ENCODE measurements at places on chromosomes 2 and 18. TPM values are rescaled to one million over a fixed set of nuclear protein-coding genes. Genes with fewer than 3 reads are reported as not detected.
A peak's percentile ranks its signal among the peaks of the same experiment; 100 is the strongest.

DNA sequence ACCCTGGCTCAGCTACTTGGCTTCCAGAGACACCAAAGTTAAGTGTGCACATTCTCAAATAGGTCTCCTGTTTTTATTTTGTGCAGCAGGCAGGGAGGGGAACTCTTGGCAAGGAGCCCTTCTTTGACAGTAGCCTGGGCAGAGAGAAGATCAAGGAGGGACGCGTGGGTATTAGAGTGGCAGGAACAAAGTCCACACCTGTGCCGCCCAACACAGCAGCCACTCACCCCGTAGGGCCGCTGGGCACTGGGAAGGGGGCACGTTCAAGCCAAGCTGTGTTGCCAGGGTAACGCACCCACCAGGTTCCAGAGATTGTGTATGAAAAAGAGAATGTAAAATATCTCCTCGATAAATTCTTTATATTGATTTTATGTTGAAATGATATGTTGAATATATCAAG lies 229.3 kb upstream of the AGAP1 start:
- DNase-seq = no peak

GRCh38 chr18:5103693-5104092 lies 93.4 kb downstream of the AKAIN1 start:
- no peak for DNase-seq

GRCh38 chr2:105380432-105381100 lies 18.3 kb downstream of the FHL2 start:
- no peak for DNase-seq

GRCh38 chr2:65351948-65352595 lies 80.3 kb downstream of the SPRED2 start:
- DNase-seq = no peak

- no peak for DNase-seq
Measured at GRCh38 chr2:58195662-58196061, 45.5 kb downstream of the FANCL start.

- DNase-seq = no peak
Measured at GRCh38 chr18:32437100-32437834, 33.4 kb downstream of the GAREM1 start.

DNA sequence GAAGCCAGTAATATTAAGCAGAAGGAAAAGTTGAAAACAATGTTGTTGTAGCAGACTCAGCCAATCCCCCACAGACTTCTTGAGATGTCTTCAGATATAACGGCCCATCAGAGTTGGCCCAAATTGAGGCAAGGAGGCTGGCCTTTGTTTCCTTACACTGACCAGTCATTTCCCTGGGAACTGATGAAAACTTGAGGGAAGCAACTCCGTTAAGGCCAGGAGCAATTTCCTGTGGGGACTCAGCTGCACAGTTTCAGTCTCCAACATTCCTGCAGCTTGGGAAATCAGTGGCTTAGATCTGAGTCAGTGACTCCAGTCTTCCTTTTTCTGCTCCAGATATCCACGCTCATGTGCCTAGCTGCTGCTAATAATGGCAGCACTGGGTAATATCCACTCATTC lies 75.7 kb downstream of the FTCDNL1 start:
- no peak for DNase-seq

GRCh38 chr2:241379481-241380480 lies 23.7 kb downstream of the FARP2 start:
- DNase-seq = no peak

DNA sequence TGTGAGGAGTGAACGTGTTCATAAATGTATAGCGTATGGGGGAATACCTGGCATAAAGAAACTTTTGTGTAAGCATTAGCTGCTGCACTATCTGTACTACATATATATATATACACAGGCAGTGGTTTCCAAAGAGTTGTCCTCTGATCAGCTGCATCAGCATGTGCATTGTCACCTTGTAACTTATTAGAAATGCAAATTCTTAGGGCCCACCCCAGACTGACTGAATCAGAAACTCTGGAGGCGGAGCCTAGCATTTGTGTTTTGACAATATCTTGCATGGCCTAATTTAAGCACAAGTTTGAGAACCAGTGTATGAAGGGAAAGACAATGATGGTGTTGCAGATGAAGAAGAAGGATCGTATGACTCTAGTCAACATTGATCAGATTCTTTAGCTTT lies 299.5 kb downstream of the CCDC102B start:
- no peak for DNase-seq

- DNase-seq = peak; percentile 74
Measured at GRCh38 chr2:136327162-136327852, 209.4 kb upstream of the CXCR4 start.

- DNase-seq = peak; percentile 60
Measured at GRCh38 chr2:235698028-235698427, 204.2 kb downstream of the AGAP1 start.

DNA sequence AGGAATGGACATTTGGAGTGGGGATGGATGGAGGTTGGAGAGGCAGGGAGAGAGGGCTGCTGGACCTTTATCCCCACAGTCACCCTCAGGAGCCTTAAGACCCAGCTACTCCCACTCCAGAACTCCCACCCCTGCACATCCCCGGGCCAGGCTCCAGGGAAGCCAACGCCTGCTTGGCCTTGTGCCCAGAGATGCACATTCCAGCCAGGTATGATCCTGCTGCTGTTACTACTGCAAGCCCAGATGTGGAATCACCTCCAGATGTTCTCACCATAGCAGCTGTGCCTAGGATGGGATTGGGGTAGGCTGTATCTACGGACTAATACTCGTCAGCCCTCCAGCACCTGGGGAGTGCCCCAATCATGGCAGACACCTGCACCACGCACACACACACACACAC lies 71.7 kb downstream of the ZFP36L2 start:
- DNase-seq = no peak

DNA sequence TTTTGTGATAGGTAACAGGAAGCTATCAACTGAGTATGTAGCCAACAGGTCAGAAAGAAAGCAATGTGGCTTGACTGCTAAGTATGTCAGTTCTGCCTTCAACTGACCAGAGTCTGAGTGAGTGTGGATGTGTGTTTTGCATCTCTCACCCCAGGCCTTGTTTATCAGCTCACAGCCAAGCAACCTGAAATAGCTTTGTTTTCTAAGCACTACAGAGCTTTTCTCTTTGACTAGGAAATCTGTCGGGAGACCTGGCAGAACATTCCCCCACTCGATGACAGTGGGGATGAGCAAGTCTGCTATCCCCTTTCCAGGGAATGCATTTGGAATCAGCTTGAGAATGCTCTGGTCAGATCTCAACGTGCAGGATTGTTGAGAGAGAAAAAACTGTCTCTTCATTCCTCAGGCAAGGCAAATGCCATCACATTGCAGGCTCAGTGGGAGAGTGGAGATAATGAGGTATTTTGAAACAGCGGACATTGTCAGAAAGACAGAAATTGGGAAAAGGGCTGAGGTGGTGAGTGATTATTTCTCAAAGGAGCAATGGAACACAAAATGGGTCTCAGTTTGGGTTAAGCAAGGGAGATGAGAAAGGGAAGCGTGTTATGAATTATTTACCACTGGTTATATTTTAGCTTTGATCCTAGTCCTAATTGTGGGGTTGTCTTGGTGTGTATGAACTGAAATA lies 233.8 kb upstream of the PIK3C3 start:
- no peak for DNase-seq

DNA sequence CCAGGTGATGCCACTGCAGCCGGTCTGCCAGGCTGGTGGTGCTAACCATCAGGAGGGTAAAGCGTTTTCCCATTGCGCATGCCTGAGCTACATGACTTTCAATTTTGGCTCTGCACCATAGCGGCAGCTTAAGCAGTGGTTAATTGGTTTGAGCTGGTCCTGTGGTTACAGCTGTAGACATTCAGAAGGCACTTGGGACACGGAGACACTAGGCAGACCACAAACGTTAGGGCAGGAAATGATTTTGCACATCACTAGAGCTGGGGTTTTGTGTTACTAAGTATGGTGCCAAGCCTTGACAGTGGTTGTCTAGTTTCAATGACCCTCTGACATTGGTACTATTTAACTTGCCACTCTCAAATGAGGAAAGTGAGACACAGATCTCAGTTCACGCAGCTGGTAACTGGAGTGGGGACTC lies 28.9 kb upstream of the CNOT11 start:
- no peak for DNase-seq

Gene C2orf66
- not detected for total RNA-seq

Gene TUBA4B
- total RNA-seq = not detected

Gene LIMS4
- 9.9 TPM for total RNA-seq

Gene TRPM8
- not detected for total RNA-seq

Gene CPLX4
- total RNA-seq = not detected

Gene SATB2
- 104 TPM for total RNA-seq

Gene SPDYA
- 0.80 TPM for total RNA-seq

Gene IL18RAP
- 6.8 TPM for total RNA-seq

Gene CNGA3
- 2.2 TPM for total RNA-seq

Gene GATA6
- total RNA-seq = 111 TPM

Gene GRB14
- 1.1 TPM for total RNA-seq

Gene IL1F10
- not detected for total RNA-seq

Gene GPR155
- 3.5 TPM for total RNA-seq

Data from Peyer's patch (tissue), 4 donors.